Activated gamma-delta T cell (primary cell): ENCODE measurements at places on chromosomes 16 and 17.

DNA sequence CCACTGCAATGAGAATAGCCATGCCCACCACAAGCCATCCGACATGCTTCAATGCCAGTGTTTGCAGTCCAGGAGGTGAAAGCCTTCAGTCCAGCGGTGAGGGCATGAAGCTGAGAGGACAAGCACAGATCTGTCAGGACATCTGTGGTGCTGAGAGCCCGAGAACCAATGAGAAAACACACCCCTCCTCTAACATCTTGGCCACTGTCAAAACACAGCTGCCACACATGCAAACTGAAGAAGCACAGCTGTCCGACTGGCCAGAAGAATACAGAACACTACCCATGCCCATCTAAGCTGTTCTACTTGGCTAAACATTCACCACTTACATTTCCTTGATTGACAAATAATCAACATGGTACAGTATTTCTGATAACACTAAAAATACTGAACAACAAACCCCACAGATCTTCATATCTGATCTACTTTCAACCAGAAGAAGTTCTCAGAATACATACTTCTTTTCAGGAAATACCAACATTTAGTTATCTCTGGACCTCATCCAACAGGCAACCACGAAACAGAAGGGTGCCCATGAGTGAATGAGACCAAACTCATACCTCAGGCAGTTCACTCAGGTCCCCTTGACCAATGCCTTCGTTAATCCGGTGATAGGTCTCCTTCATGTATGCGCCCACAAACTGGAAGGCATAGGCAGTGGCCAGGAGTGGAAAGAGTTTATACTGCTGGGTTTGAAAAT, 10.2 kb upstream of the FBF1 start:
- no peak for DNase-seq

- DNase-seq: no peak
Observed at GRCh38 chr16:27225536-27226360, 22.4 kb downstream of the KDM8 start.

DNA sequence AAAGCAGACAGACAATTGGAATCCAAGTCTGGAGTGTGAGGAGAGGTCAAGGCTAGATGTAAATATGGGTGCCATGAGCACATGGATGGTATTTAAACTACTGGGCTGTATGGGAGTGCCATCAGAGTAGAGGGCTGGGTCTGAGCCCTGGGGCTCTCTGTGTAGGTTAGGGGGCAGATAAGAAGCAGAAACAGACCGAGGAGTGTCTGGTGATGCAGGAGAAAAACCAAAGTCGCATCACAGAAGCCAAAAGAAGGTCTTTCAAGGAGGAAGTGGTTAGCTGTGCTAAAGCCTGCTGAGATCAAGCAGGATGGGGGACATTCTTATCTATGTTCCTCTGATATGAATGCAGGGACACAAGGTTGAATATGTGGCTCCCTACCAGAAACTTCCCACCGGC, 1.9 kb downstream of the TSEN54 start:
- no peak for DNase-seq

- DNase-seq: no peak
Observed at GRCh38 chr17:17944242-17944641, 28.0 kb downstream of the TOM1L2 start.

GRCh38 chr16:11994143-11995119, 17.9 kb downstream of the SNX29 start:
- no peak for DNase-seq

DNA sequence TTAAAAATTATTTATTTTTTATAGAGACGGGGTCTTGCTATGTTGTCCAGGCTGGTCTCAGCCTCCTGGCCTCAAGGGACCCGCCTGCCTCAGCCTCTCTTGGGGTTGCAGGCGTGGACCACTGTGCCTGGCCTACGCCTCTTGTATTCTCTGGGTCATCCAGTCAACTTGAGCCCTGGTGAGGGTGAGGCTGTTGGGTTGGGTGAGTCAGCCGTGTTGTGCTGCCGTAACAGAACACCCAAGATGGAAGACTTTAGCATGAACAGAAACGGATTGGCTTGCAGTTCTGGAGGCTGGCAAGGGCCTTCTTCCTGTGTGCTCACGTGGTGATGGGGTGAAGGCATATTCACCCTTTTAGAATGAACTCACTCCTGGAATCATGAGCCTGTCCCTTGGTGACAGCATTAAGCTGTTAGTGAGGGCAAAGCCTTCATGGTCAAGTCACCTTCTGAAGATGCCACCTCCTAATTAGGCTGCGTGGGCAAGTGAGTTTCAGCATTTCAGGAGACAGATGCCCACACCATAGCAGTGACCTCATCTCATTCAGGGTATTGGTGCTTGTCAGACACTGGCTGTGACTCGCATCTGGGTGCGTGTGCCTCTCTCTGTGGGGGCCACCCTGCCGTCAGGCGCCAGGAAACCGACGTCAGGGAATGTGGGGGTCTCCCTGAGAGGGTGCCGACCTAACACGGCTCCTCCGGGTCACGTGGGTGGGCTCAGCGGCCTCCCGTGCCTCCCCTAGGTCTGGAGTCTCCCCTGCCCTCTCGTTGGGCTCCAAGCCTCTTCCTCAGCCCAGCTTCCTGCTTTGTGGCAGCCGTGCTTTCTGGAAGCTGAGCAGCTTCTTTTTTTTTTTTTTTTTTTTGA, 49.8 kb downstream of the WDR45B start:
- no peak for DNase-seq

DNA sequence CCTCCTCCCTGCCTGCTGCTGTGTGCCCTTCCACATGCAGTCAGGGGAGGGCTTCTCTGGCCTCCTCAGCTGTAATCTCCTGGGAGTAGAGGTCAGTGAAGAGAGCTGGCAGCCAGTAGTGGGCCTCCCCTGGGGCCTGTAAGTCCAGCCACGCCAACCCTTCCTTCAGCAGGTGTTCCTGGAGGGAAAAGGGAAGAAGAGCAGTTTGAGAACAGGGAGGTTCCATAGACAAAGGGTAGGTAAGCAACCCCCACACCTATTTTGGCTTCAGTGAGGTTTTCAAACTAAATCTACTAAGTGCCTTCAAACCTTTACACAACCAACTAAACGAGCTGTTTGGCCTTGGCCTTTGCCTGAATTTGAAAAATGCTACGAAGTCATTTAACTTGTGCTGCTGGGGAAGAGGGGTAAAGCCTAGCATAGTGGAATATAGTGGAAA, 14.2 kb downstream of the SNF8 start:
- DNase-seq: no peak

DNA sequence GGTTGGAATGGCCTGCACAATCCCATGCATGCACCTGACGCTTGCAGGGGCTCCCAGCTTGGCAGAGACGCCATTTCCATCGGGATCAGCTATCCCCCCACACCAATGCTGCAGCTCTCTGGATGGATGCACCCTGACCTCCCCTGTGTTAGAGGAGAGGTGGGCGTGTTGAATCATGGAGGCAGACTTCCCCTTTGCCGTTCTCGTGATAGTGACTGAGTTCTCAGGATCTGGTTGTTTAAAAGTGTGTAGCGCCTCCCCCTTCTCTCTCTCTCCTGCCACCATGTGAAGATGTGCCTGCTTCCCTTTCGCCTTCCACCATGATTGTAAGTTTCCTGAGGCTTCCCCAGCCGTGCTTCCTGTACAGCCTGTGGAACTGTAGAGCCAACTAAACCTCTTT, 17.8 kb upstream of the KCNH6 start:
- no peak for DNase-seq

DNA sequence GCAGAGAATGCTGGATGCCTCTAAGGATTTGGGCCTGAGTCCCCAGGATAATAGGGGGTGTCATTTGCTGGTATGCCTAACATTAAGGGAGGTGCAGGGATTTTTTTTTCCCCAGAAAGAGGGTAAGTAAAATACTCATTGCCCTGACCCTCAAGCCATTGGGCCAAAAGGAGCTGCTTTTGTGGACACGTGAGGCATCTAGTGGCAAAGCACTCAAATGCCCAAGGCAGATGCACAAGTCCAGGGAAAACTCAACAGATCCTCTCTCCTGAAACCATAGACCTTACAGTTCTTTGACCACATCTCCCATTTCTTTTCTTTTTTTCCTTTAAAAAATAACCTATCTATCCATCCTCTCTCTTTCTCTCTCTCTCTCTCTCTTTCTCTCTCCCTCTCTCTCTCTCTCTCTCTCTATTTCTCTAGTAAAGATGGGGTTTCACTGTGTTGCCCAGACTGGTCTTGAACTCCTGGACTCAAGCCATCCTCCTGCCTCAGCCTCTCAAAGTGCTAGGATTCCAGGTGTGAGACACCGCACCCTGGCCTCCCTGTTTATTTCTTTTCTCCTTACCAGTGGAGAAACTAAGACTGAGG, 11.8 kb downstream of the IRX5 start:
- no peak for DNase-seq

- no peak for DNase-seq
Observed at GRCh38 chr16:74558873-74559272, 48.0 kb downstream of the GLG1 start.

GRCh38 chr16:57585051-57585687, 42.7 kb downstream of the ADGRG5 start:
- DNase-seq: no peak

DNA sequence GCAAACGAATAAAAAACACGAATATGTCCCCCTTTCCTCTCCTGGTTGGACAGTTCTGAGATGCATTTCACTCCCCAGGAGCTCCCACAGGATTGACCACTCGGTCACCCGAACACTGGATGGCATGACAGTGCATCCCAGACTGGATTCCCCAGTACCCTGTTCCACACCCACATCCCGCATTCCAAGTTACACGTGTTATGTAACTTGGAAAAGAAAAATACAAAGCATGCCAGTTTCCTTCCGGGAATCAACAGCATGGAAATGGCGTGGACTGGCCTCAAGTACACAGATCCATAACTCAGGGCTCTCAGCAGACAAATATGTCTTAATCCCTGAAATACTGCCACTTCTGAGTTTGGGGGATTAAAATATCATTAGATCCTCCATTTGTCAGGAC, 12.6 kb upstream of the KLHL36 start:
- no peak for DNase-seq

GRCh38 chr16:67430977-67431774, at the start of gene HSD11B2:
Gene HSD11B2 (plus strand): TSS chr16:67431121. CDS start chr16:67431249, 128 bp downstream.
- DNase-seq: peak; percentile 24

DNA sequence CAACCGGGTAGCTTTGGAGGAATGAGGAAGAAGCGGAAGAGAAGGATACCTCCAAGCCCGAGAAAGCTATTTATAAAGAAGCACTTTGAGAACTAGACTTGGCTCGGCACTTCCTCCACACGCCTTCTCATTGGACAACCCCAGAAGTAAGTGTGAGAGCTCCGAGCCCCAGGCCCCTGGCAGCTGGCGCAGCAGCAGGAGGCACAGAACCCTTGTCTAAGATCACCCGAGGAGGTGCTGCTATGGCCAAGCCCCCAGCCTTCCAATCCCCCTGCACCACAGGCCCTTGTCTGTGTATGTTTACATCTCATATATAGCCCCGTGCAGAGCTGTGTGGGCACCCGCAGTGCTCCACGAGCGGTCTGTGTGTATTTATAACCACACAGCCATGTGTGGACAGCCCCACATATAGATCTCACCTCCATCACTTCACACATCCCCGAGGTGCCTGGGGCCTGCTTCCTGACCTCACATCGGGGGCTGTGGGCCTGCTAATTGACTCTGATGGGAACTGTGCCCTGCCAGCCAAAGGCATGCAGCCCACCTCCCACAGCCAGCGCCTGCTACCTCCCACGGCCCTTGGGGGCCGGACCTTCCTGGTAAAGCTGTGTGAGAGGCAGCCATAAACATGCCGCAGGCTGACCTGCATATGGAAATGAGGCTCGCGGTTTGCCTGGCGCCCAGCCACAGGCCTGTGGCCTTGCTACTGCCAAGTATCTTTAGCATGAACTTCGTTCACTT, 96.1 kb downstream of the C17orf67 start:
- no peak for DNase-seq

DNA sequence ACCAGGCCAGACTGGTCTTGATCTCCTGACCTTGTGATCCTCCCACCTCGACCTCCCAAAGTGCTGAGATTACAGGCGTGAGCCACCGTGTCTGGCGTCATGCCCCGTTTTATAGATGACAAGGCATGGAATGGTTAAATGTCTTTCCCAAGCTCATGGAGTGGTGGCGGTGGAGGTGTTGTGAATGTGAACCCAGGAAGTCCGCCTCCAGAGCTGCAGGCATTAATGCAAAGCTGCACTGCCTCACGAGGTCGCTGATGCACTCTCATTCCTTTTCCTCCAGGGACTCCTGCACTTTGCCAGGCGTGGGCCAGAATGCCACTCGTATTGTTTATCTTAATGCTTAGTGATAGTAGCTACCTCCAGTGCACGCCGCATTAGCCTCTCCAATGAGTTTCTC, 149.6 kb downstream of the WWOX start:
- no peak for DNase-seq

DNA sequence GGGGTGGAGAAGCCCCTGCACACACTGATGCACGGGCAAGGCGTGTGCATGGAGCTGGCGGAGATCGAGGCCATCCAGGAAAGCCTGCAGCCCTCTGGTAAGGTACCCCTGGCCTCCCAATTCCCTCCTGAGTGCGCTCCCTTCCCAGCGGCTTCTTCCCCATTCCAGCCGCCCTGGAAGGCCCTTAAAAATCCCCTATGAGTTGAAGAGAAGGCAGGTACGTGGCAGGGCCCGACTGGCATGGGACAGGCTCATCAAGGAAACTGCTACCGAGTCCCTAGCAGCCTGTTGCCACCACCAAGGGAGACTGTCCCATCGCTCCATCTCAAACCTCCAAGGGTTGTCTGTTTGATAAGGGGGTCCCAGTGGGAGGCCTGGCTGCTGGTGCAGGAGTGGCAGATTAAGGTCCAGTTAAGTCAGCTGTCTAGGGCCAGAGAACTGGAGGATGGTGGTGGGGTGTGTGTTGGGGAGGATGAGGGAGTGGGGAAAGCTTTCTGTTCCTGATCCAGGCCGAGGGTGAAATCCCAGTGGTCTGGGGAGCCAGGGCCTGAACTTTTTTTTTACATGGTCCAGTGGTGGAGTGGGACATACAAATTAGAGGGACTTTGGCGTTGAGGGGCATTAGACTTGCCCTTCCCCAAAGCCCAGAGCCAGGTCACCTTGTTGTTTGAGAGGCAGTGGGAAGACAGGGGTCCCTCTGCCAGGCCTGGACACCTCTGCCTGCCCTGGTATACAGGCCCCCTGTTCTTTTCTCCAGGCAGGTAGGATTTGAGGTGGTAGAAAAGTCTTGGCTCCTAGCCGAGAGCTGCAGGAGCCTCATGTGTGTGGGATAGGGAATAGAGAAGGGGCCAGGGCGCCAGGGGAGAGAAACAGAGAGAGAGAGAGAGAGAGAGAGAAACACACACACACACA, 994 bp downstream of the IGFBP4 start:
- DNase-seq: no peak

DNA sequence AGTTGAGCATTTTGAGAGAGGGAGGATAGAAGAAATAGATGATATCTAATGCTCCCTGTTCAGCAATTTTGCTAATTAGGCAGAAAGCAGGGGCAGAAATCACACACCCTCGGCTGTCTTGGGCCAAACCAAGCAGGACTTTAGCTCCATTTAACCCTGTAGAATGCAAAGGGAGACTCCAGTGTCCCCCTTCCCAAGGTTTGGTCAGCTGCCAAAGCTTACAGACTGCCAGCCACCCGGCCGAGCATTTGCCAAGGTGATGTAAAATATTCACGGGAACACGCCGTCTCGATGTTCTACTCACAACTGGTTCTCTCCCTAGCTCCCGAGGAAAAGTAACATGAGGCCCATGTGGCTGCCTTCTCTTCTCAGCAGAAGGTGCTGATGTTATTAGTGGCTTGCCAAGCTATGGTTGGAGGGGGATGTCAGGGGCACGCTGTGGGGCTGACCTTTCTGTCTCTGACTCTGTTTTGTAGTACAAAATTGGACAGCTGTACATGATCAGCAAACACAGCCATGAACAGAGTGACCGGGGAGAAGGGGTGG, 155.3 kb downstream of the PITPNC1 start:
- no peak for DNase-seq
